ENCODE measurements at places on chromosomes 4 and X. TPM values are rescaled to one million over a fixed set of nuclear protein-coding genes. Genes with fewer than 3 reads are reported as not detected.
A peak's percentile ranks its signal among the peaks of the same experiment; 100 is the strongest.

GRCh38 chrX:9867226-9867625, 81.0 kb downstream of the SHROOM2 start:
- DNase-seq, result no peak
- no peaks in the 10 kb centered on the region for H3K4me1 ChIP-seq
- H3K4me3 ChIP-seq, result no peak overlapping the region
- no peaks in the 10 kb centered on the region for H3K27me3 ChIP-seq
- H3K36me3 ChIP-seq, result no peaks in the 10 kb centered on the region

DNA sequence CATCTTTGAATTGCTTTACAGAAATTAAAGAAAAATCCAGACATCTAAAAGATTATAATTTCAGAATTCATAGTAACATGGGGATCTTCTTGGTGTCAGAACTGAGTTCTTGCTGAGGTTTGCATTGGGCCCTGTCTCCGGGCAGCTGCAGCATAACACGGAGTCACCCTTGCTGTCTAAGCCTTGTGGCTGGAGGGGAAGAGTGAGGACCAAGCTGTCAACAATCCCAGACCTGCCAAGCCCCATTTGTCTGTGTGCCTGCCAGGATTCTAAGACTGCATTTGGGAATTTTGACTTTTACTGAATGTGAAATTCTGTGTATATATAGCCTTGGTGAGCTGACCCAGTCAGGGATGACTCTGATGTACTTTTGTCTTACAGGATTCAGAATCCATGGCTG, 25.2 kb upstream of the NAP1L5 start:
- DNase-seq, result no peak
- no peak overlapping the region for H3K27ac ChIP-seq
- H3K36me3 ChIP-seq, result peaks cover 5% of the 10 kb centered on the region
- no peaks in the 10 kb centered on the region for H3K4me1 ChIP-seq

DNA sequence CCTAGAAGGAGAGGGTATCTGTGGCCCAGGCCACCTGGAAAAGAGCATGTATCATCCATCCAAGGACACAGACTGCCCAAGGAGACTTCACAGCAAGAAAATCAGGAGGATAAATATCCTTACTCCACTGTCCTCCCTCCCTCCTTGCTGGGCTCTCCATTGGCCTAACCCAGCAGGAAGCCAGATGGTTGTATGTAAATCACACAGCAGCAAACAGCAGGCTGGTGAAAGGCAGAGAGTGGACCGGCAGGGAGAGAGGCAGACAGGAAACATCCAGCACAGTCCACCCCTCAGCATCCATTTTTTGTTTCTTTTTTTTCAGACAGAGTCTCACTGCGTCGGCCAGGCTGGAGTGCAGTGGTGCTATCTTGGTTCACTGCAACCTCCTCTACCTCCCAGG, 17.5 kb downstream of the TXK start:
- no peaks in the 10 kb centered on the region for H3K27me3 ChIP-seq
- H3K27ac ChIP-seq, result no peak overlapping the region
- no peaks in the 10 kb centered on the region for H3K4me1 ChIP-seq
- H3K4me3 ChIP-seq, result no peak overlapping the region

GRCh38 chr4:89283226-89284009, 24.2 kb downstream of the GPRIN3 start:
- no peak for DNase-seq
- no peak overlapping the region for H3K4me3 ChIP-seq
- no peak overlapping the region for H3K27ac ChIP-seq
- H3K4me1 ChIP-seq, result peaks cover 12% of the 10 kb centered on the region

GRCh38 chr4:183402771-183403170, 41.7 kb upstream of the CDKN2AIP start:
- no peak for DNase-seq
- H3K4me1 ChIP-seq, result no peaks in the 10 kb centered on the region
- H3K27me3 ChIP-seq, result no peaks in the 10 kb centered on the region
- no peaks in the 10 kb centered on the region for H3K36me3 ChIP-seq
- H3K27ac ChIP-seq, result no peak overlapping the region

GRCh38 chr4:72341432-72341820, 227.6 kb downstream of the ADAMTS3 start:
- no peak overlapping the region for H3K4me3 ChIP-seq
- no peaks in the 10 kb centered on the region for H3K36me3 ChIP-seq
- H3K4me1 ChIP-seq, result no peaks in the 10 kb centered on the region
- no peak for DNase-seq
- H3K27ac ChIP-seq, result no peak overlapping the region

GRCh38 chr4:94351319-94351718, 8.7 kb upstream of the HPGDS start:
- no peaks in the 10 kb centered on the region for H3K27me3 ChIP-seq
- no peaks in the 10 kb centered on the region for H3K4me1 ChIP-seq
- H3K36me3 ChIP-seq, result no peaks in the 10 kb centered on the region
- no peak for DNase-seq

DNA sequence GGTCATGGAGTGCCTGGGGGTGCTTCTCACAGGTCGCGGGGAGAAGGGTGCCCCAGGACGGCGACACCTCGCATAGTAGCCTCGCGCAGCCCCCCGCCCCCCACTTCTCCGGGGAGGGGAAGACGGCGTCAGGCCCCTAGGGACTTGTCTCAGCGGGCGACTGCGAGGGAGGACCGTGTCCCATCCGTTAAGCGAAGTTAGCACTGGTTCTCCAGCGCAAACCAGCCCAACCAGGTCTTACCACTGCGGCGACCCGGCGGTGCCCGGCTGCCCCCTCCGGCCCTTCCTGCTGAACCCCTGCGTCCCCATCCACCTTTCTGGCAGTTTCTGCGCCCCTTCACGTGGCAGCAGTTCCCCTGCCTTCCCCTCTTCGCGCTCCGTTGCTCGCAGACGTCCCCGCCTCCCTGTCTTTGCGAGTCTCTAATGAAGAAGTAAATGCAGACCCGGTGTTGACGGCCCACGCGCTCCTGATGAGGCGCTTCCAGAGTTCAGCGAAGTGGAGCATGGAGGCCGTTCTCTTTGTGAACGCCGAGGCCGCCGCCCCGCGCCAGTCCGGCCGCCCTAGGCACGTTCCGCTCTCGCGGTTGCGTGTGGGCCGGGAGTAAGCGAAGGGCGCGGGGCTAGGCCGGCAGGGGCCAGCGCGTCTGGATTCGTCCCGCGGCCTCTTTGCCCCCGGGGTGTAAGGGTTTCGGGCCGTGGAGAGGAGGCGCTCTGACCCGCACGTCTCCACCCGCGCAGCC, 3.0 kb downstream of the SLIT2 start:
- no peak overlapping the region for H3K4me3 ChIP-seq
- no peak for DNase-seq
- H3K27ac ChIP-seq, result no peak overlapping the region
- no peaks in the 10 kb centered on the region for H3K27me3 ChIP-seq
- H3K4me1 ChIP-seq, result no peaks in the 10 kb centered on the region
- no peaks in the 10 kb centered on the region for H3K36me3 ChIP-seq

DNA sequence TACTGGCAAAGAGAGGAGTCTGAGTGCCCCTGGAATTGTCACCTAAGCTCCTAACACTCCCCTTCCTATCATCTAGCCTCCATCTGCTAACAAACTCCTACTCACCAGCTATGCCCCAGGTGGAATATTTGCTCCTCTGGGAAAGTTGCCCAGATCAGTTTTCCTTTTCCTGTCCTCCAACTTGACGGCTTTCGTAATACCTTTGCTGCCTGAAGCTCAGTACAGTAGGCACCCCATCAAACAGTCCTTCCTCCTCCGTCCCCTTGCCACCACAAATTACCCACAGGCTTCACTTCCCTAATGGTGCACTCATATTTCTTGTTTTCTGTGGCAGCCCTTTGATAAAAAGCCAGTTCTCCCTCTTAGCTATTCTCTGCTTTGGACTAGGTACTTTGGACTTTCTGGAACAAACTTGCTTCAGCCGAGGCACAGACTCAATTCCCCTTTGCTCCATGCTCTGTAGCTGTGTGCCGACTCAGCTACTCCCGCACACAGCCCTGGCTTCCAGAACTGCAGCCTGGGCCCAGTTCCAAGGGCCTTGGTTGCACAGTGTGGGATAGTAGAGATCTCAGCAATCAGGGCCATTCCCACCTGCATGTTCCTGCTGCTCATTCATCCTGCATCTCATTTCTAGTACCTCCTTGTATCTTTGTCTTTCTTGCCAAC, 605.1 kb downstream of the BCOR start:
- H3K36me3 ChIP-seq, result no peaks in the 10 kb centered on the region
- DNase-seq, result no peak
- no peak overlapping the region for H3K27ac ChIP-seq
- no peak overlapping the region for H3K4me3 ChIP-seq
- no peaks in the 10 kb centered on the region for H3K27me3 ChIP-seq

- no peak for DNase-seq
- H3K4me1 ChIP-seq, result no peaks in the 10 kb centered on the region
- H3K27ac ChIP-seq, result no peak overlapping the region
- H3K36me3 ChIP-seq, result no peaks in the 10 kb centered on the region
- no peaks in the 10 kb centered on the region for H3K27me3 ChIP-seq
Measured at GRCh38 chr4:25943805-25944204, 29.8 kb downstream of the SMIM20 start.

- H3K4me3 ChIP-seq, result no peak overlapping the region
- DNase-seq, result no peak
- H3K27me3 ChIP-seq, result no peaks in the 10 kb centered on the region
- H3K27ac ChIP-seq, result no peak overlapping the region
- H3K4me1 ChIP-seq, result no peaks in the 10 kb centered on the region
Measured at GRCh38 chrX:25131055-25131454, 115.3 kb upstream of the ARX start.

GRCh38 chr4:2290974-2291704, 29.2 kb upstream of the MXD4 start:
- H3K27me3 ChIP-seq, result no peaks in the 10 kb centered on the region
- peak overlapping the region; percentile 73 for H3K27ac ChIP-seq
- peak overlapping the region; percentile 22 for H3K4me3 ChIP-seq
- DNase-seq, result peak; percentile 91
- H3K36me3 ChIP-seq, result no peaks in the 10 kb centered on the region

GRCh38 chr4:78661921-78662521, 110.5 kb downstream of the ANXA3 start:
- H3K4me3 ChIP-seq, result no peak overlapping the region
- no peaks in the 10 kb centered on the region for H3K4me1 ChIP-seq
- no peaks in the 10 kb centered on the region for H3K27me3 ChIP-seq
- no peak overlapping the region for H3K27ac ChIP-seq
- no peak for DNase-seq
- H3K36me3 ChIP-seq, result no peaks in the 10 kb centered on the region

DNA sequence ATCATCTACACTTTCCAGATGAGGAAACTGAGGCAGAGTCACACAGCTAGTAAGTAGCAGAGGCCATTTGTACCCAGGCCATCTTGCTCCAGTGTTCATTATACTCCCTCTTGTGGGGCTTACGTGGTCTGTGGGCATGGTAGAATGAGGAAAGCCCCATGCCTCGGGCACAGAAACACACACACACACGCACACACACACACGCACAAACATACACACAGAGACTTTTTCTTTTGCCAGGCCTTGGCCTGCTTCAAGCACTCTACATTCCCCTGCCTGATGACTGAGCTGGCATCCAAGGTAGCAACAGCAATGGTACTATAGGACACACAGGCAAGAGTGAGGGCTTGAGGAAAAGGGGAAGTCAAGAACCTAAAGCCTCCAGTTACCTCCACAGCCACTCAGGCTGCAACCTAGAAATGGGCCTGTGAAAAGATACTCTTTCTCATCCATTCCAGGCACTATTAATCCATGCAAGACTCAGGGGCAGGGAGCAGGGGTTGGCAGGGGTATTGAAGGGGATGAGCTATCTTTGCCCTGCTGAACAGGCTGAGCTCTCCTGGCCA, 43.6 kb downstream of the STARD8 start:
- H3K27me3 ChIP-seq, result no peaks in the 10 kb centered on the region
- H3K27ac ChIP-seq, result no peak overlapping the region
- no peak overlapping the region for H3K4me3 ChIP-seq
- no peak for DNase-seq
- no peaks in the 10 kb centered on the region for H3K36me3 ChIP-seq

GRCh38 chr4:153402366-153402765, 57.9 kb downstream of the MND1 start:
- no peak for DNase-seq
- H3K27me3 ChIP-seq, result no peaks in the 10 kb centered on the region
- H3K4me1 ChIP-seq, result peaks cover 8% of the 10 kb centered on the region
- no peak overlapping the region for H3K4me3 ChIP-seq
- no peak overlapping the region for H3K27ac ChIP-seq

DNA sequence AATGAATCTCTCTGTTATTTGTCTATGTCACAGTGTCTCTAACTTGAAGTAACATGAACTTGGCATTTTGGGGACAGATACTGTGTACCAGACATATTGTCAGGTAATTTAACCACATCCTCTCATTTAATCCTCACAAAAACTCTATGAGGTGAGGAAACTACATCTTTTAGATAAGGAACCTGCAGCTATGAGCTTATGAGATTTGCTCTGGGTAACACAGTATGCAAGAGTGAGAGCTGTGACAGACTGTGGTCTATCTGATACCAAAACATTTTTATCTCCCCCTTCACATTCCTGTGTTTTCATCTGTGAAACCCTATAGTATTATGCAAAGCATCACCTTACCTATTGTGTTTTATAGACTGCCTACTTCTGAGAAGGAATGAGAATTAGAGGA, 58.4 kb upstream of the HS3ST1 start:
- no peak for DNase-seq
- no peaks in the 10 kb centered on the region for H3K4me1 ChIP-seq
- no peaks in the 10 kb centered on the region for H3K27me3 ChIP-seq
- no peak overlapping the region for H3K27ac ChIP-seq
- H3K36me3 ChIP-seq, result no peaks in the 10 kb centered on the region
- no peak overlapping the region for H3K4me3 ChIP-seq

DNA sequence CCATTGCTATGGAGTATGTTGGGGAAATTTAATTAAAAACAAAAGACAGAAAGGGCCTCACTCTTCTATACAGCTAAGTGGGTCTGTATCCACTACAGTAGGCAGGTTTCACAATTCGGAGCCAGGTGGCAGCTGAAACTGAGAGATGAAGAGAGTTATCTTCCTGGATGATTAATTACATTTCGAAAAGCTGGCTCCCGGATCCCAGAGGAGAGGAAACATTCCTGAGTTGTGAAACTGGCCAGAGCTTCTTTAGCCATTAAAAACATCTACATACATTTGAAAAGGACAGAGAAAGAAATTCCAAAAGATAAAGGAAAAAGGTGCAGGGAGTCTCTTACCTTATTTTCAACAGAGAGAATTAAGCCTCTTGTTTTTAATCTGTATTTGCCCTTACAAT, 15.5 kb upstream of the PDZD4 start:
- DNase-seq, result no peak
- H3K4me3 ChIP-seq, result no peak overlapping the region
- no peak overlapping the region for H3K27ac ChIP-seq
- no peaks in the 10 kb centered on the region for H3K4me1 ChIP-seq
- H3K27me3 ChIP-seq, result no peaks in the 10 kb centered on the region
- no peaks in the 10 kb centered on the region for H3K36me3 ChIP-seq

The ZFP92 gene
- total RNA-seq, result not detected

The FAM47A gene
- total RNA-seq, result not detected

The CABS1 gene
- total RNA-seq, result not detected

The NRK gene
- total RNA-seq, result not detected

The XAGE1B gene
- not detected for total RNA-seq

The ELMOD2 gene
- 27.8 TPM for total RNA-seq

The MAGEE2 gene
- not detected for total RNA-seq

The TMPRSS11F gene
- total RNA-seq, result not detected

The RAP1GDS1 gene
- 141 TPM for total RNA-seq

Measured in Karpas-422 (cell line).